ENCODE measurements at places on chromosomes 16 and 17. TPM values are rescaled to one million over a fixed set of nuclear protein-coding genes. Genes with fewer than 3 reads are reported as not detected.

Gene DNAJC7
- 150 TPM for polyA plus RNA-seq

Gene CCL7
- not detected for polyA plus RNA-seq

Gene TMED6
- 2.3 TPM for polyA plus RNA-seq

Gene PRKCB
- polyA plus RNA-seq = 4.3 TPM

GRCh38 chr17:72122010-72122764, 1.4 kb downstream of the SOX9 start:
- no peak for DNase-seq

DNA sequence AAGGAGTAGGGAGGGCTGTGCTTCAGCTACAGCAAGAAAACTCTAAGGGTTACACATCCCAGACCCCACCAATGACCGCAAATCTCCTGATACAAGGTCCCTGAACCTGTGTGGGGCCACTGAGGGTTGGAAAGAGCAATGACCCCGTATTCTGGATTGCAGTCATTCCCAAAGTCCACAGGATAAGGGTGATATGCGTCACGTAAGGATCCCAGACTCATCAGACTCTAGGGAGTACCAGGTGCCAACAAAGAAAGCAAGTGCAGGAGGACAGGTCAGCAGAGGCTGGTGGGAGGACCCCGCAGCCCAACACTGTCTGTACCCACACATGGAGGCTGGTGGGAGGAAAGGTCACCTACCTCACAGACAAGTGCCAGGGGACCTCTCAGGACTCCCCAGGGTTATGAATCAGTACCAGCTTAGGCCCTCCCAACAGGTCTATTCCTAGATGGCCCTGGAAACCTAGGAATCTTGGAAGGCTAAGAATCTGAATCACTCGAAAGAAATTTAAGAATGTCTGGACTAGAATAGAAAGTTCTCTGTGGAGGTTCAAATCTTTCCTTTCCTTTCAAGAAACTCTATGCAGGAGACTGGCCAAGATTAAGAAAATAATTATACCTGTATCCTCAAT, 16.2 kb downstream of the PITPNA start:
- DNase-seq = no peak

DNA sequence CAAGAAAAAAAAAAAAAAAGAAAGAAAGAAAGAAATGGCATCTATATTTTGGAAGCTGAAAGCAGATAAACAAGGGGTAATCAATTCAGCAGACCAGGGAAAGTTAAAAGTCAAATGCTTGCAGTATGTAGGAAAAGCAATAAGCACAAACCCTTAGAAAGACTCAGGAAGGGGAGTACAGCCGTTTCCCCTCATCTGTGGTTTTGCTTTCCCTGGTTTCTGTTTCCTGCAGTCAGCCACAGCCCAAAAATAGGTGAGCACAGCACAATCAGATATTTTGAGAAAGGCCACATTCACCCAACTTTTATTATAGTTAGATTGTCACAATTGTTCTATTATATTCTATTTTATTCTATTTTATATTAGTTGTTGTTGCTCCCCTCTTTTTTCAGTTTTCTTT, 14.4 kb upstream of the ALOX12 start:
- no peak for DNase-seq

GRCh38 chr16:80150978-80151721, 389.6 kb upstream of the DYNLRB2 start:
- DNase-seq = no peak

GRCh38 chr17:19247473-19247872, 10.3 kb downstream of the EPN2 start:
- no peak for DNase-seq
